Activated CD4-positive, alpha-beta T cell treated with anti-CD3 and anti-CD28 coated beads for 4 hours (primary cell): ENCODE measurements at places on chromosomes 6 and 20.

DNA sequence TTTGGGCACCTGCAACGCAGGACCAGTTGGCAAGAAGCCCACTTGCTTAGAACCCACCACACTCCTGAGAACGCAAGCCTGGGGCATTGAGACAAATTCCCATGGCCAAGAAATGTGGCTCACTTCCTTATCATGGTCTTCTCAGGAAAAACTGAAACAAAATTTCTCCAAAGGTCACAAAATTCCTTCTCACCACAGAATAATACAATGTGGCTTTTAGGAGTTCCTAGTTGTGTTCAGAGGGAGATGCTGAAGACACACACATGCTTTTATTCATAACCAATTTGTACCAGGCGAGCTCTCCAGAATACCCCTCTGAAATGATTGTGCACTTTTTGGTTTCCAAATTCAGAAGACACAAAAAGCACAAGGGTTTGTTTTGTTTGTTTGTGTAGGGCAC lies 31.6 kb downstream of the ADTRP start:
- no peak for DNase-seq

GRCh38 chr6:143198312-143198711 lies 137.6 kb downstream of the AIG1 start:
- DNase-seq: no peak

GRCh38 chr6:146364816-146365594 lies 178.6 kb upstream of the RAB32 start:
- DNase-seq: no peak

DNA sequence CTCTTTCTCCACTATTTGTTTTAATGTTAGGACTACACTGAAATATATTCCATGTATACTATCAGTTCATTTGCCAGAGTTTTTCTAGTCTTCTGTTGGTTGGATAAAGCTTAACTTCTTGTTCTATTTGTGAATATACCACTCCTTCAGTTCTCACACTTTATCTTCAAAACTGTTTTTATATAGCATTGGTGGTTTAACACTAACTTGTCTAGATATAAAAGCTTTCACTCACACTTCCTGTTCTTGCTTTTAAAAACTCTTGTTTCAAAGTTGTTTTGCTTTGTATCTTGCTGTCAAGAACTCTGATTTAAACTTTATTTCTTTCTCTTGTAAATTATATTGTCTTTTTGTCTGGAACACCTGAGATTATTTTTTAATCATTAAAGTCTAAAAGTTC lies 226.8 kb upstream of the TENT5A start:
- DNase-seq: no peak

DNA sequence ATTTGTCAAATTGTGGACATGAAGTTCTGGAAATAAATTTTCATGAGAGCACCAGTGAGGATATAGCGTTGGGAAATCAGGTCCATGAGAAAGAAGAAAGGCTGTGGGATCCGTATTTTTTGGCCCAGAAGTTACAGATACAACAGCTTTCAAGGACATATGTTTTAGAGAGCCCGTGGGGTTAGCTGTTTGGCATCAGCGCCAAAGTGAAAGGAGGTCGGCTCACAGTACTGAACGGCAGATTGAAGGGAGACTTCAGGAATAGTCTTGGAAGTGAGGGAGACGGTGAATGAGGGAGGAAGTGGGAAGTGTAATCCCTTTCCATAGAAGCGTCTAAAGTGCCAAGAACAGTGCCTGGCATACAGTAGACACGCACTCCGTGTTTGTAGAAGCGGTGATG lies 31.8 kb downstream of the ZDHHC14 start:
- DNase-seq: no peak

DNA sequence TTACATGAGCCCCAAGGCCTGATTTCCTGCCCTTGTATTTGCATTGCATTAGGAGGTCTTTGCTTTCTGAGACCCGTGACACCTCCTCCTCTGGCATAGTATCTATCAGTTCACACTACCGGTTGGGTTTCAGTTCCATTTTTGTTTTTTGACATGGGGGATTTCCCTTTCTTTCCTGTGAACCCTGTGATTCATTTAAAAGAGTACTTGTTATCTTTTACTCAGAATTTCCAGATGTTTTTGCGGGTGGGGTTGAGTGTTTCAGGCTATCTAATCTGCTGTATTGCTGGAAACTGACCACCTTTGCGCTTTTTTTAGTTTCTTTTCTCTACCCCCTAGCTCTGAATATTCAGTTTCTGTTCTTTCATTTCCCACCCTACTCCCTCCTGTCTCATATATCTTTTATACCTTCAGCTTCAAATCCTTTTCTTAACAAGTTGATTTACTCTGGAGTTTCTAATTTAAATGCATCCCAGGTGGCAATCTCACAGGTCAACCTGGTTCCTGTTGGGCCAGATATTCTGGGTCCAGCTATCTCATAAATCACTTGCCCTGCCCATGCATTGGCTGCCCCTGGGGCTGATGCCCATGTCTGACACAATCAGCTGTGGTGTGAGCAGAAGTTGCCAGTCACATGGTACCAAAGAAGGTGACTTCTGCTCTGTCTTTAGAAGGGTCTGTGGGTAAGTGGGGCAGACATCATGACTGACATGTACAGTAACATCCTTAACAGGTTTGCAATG lies 14.3 kb upstream of the NCOA3 start:
- peak; percentile 60 for DNase-seq

DNA sequence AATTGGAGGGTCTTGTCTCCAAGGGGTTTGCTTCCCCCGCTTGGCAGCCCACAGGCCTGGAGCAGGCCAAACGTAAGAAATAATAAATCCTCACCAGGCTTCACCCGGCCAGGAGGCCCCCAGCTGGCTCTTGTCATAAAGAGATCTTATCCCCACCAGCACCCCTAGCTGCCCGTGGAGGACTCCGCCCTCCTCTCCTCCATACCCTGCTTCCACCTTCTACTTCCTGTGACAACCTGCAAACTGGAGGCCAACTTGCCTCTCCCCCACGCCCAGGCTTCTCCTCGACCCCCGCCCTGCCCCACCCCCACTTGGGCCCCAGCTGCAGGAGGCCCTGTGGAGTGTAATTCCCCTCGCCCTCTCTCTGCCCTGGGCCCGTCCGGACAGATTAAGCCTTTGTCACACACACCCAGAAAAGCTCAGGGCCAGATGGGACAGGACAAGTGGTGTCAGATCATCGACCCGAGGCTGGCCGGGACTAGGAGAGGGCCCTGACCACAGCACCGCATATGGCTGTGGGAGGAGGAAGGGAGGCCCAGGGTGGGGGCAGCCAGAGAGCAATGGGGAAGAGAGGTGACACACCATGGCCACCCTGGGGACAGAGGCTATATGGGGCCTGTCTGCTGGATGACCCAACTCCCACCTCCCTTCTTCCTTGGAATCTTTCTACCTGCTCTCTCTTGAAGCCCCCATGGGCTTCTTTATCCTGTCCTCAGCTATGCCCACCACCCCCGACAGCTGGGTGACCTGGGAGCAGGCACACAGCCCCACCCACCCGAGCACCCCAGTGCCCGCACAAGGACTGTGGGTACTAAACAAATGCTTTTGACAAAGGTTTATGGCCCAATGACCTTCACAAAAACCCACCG lies 3.9 kb downstream of the NOL4L start:
- no peak for DNase-seq

GRCh38 chr6:117440706-117441525 lies 15.2 kb upstream of the ROS1 start:
- DNase-seq: no peak

DNA sequence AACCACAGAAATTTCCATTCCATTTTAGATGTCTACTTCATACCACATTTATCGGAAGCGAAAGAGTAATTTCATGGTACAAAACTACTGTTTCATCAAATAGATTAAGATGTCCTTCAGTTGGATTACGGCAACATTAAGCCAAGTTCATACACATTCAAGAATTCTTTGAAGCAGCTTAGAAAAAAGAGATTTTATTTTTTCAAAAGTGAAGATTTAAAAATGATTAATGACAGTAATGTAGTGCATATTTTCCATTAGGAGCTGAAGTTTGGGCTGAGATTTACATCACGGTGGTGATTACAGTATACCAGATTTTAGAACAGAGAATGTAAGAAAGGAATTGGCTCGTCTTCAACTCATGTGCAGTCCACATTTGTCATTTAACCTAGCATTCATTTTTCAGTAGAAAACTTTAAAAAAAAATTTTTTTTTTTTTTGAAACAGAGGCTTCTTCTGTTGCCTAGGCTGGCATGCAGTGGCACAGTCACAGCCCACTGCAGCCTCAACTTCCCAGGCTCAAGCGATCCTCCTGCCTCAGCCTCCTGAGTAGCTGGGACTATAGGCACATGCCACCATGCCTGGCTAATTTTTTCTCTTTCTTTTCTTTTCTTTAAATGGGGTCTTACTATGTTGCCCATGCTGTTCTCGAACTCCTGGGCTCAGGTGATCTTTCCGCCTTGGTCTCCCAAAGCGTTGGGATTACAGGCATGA lies 1.9 kb downstream of the SYNJ2 start:
- no peak for DNase-seq

- DNase-seq: no peak
Observed at GRCh38 chr20:2703716-2704475, 11.3 kb downstream of the EBF4 start.

DNA sequence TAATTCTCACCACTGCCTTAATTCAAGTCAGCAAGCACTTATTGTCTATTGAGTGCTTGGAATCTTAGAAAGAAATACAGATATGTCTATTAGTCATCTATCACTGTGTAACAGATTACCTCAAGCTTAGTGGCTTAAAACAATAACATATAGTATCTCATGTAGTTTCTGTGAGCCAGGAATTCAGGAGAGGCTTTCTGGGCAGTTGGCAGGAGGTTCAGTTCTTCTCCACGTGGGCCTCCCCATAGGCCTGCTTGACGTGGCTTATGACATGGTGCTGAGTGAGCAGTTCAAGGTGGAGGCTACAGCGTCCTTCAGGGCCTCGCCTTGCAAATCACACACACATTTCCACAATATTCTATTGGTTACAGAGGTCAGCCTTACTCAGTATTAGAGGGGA lies 69.7 kb downstream of the DTD1 start:
- no peak for DNase-seq

DNA sequence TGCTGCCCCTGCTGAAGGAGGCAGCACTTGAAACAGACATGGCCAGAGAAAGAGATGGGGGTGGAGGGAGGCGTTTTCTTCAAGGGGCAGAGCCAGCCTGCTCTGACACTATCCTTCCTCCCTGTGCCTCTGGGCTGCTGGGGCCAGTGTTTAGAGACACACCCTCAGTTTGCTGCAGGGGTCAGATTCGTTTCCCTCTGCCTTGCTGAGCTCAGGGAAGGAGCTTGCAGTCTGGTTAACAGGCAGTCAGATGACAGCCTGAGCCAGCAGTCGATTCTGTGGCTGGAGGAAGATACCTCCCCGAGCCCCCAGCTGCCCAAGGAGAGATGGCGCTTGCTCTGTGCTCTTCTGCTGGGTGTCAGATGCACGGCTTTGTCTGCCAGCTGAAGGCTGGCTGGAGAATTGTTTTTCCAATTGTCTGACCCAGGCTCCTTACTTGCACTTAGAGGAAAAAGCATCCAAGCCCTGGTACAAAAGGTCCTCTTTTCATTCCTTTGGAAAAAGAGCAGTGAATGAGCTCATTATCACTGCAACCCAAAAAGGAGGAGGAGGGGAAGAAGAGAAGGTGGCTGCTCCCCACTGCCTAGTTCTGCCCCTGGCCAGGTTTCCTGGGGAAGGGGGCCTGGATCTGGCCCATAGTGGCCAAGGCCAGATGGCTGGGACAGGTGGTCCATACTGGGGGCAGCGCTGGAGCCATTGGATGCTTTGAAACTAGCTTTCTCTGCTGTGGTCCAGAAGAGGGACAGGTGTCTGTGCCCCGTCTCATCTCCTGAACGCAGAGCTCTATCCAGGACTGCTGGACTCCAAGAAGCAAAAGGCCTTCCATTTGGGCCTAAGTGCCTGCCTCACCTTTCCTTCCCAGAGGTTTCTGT lies 88.2 kb downstream of the TCP11 start:
- DNase-seq: no peak

DNA sequence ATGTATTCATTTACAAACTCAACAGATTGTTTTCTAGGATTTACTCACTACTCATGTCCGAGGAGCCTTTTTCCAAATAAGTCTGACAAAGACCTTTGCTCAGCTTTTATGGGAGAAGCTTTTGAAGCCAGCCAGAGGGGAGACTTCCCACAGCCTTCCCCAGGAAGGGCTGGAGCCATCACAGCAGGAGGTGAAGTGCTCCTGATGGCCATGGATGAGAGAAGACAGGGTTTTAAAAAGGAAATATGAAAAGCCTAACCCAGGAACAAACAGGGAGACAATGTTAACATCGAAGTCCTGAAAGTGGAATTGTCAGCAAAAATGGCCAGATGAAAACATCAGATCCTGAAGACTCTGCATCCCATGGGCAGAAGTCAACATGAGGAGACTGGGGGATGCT lies 11.6 kb upstream of the TAGAP start:
- DNase-seq: no peak

DNA sequence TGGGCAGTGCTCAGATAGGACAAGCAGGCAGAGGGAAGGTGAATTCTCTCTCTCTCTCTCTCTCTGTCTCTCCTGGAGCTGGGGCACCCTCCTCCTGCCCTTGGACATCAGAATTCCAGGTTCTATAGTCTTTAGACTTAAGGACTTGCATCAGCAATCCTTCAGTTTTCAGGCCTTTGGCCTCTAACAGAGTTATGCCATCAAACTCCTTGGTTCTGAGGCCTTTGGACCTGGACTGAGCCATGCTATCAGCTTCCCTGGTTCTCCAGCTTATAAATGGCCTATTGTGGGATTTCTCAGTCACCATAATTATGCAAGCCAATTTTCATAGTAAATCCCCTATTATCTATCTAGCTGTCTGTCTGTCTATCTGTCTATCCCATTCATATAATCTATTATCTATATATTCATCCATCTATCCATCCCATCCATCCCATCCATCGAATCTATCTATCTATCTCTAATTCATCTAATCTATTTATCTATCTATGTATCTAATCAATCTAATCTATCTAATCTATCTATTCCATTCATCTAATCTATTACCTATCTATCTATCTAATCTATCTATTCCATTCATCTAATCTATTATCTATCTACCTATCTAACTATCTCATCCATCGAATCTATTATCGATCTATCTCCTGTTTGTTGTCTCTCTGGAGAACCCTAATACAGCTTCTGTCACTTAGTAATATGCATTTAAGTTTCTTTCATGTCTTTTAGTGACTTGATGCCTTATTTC lies 48.2 kb upstream of the HIVEP1 start:
- no peak for DNase-seq

DNA sequence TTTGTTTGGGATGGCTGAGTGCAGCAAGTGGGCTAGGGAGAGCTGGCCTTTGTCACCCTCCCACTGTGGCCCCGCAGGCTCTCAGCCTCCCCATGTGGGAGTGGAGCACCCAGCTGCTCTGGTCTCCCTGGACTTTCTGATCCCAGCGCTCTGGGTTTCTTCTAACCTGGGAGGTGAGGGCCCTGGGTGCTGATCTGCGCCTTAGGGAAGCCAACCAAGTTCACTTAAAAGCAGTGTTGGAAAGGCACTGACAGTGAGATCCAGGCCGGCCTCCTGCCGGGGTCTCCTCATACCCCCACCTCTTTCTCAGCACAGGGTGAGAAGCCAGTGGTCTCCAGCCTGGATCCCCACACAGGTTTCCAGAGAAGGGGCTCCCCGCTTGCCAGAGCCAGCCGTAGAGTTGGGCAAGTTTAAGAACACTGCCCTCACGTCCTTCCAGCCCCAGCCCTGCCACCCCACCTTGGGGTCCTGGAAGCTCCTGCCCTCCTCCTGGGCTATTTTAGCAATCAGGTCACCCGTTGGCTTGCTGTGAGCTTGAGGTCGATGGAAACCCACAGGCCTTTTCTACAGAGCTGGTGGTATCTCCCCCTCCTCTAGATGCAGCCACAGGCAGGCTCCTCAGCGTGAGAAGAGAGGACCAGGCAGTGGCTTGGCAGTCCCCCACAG lies 9.6 kb downstream of the C20orf203 start:
- no peak for DNase-seq
